ENCODE measurements at places on chromosomes 12 and 14. TPM values are rescaled to one million over a fixed set of nuclear protein-coding genes. Genes with fewer than 3 reads are reported as not detected.

Gene KLRD1
- 4.8 TPM for total RNA-seq

Gene SIX1
- 5.2 TPM for total RNA-seq

Gene RND1
- total RNA-seq: 4.5 TPM

Gene TAS2R46
- 2.8 TPM for total RNA-seq

Gene GOLGA5
- 32.5 TPM for total RNA-seq

Gene C3AR1
- total RNA-seq: 21.8 TPM

Gene SSPN
- 119 TPM for total RNA-seq

Gene TMEM119
- total RNA-seq: 31.1 TPM

Gene CLSTN3
- total RNA-seq: 43.8 TPM

Gene BDKRB2
- 50.4 TPM for total RNA-seq

Gene MYRFL
- total RNA-seq: not detected

Gene GALNT6
- 4.0 TPM for total RNA-seq

Gene RPS6KL1
- 4.7 TPM for total RNA-seq

Gene FOXM1
- total RNA-seq: 0.18 TPM

Gene ZBTB39
- total RNA-seq: 6.2 TPM

Gene TEX22
- 6.0 TPM for total RNA-seq

Gene C14orf39
- 4.4 TPM for total RNA-seq

Gene IPO8
- total RNA-seq: 50.6 TPM

Gene ARHGDIB
- 73.5 TPM for total RNA-seq

Gene TMEM132C
- total RNA-seq: 13.5 TPM

Gene HOXC10
- 17.2 TPM for total RNA-seq

Gene GALNT16
- total RNA-seq: 8.1 TPM

Gene FGF6
- not detected for total RNA-seq

Gene B4GALNT3
- 28.8 TPM for total RNA-seq

Gene TUNAR
- not detected for total RNA-seq

Gene SERPINA12
- total RNA-seq: not detected

Gene BAZ1A
- 30.1 TPM for total RNA-seq

Gene EPYC
- total RNA-seq: not detected

Gene MYO1H
- not detected for total RNA-seq

Gene SYCP3
- not detected for total RNA-seq

Gene INSM2
- total RNA-seq: not detected

Gene HOXC12
- 0.22 TPM for total RNA-seq

Gene NINJ2
- 6.2 TPM for total RNA-seq

Gene LRFN5
- 10.9 TPM for total RNA-seq

Gene IRAK4
- total RNA-seq: 20.7 TPM

Gene WASHC3
- total RNA-seq: 55.6 TPM

Gene BCAT1
- 15.2 TPM for total RNA-seq

Gene ASCL1
- not detected for total RNA-seq

Gene KRT74
- total RNA-seq: not detected

Gene GPD1
- 32.2 TPM for total RNA-seq

Gene PIWIL1
- not detected for total RNA-seq

Gene CLEC2B
- 32.6 TPM for total RNA-seq

Gene IPO4
- total RNA-seq: 17.7 TPM

Gene ANG
- total RNA-seq: 24.5 TPM

Gene TOX4
- 60.0 TPM for total RNA-seq

Gene CLEC2D
- total RNA-seq: 38.8 TPM
